ENCODE measurements at places on chromosomes 2 and 18.

- no peak for DNase-seq
Measured at GRCh38 chr2:54088191-54088634, 27.2 kb upstream of the ACYP2 start.

GRCh38 chr2:120177001-120177621 is 46.1 kb downstream of the TMEM185B start:
- peak; percentile 45 for DNase-seq

DNA sequence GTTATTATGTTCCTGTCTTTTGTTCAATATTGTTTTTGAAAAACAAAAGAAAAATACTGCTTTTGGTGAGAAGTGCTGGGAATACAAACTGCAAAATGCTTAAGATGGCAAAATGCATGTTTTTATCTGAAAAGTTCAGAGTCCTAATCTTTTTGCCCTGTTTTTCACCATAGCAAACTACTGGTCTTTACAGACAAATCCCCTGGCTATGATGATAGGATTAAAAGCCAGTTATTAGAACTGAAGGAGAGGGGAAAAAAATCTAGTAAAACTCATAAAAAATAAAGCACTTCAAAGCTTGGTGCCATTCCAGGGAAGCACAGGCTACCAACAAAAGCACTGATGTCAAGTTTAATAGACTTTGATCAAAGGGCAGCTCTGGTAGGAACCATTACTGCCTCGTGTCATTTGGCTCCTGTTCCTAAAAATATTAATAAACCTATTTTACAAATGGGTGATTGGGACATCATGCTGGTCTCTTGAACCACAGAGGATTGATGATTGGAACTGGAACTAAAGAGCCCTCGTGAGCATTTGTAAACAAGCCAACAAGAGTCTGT is 194.7 kb downstream of the RAB3GAP1 start:
- no peak for DNase-seq

GRCh38 chr2:33459745-33460144 is 16.7 kb upstream of the RASGRP3 start:
- DNase-seq = no peak

DNA sequence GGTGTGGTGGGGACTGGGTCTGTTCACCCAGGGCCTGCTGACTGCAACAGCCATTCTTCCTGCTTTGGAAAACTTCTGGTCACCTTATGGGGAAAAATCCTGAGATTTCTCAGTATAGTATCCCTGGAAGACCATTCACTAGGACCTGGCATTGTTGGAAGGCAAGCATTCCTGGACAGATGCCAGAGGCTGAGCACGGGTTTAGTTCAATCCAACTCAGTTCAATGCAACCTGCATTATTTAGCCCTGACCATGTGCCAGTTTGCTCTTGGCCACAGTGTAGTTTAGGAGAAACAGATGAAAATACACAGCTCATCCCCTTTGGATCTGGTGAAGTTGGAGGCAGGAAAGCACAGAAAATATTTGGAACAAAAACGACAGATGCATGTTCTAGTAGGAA is 95.9 kb downstream of the LPIN1 start:
- no peak for DNase-seq

GRCh38 chr18:40079786-40080185 is 1875.2 kb upstream of the PIK3C3 start:
- no peak for DNase-seq

GRCh38 chr18:36309436-36310391 is 12.2 kb downstream of the FHOD3 start:
- no peak for DNase-seq

GRCh38 chr2:238176613-238177012 is 17.8 kb downstream of the ERFE start:
- no peak for DNase-seq

- DNase-seq = no peak
Measured at GRCh38 chr2:205772983-205773382, 90.7 kb downstream of the NRP2 start.

Data from H7 (cell line).